Umbilical cord (tissue), 2 donors: ENCODE measurements at places on chromosomes 3 and 15. TPM values are rescaled to one million over a fixed set of nuclear protein-coding genes. Genes with fewer than 3 reads are reported as not detected.

The CLDN18 gene
- total RNA-seq: 0.96 TPM

The NR2C2 gene
- 29.1 TPM for total RNA-seq

The IGDCC3 gene
- total RNA-seq: 2.6 TPM

The GOLGA6A gene
- 2.6 TPM for total RNA-seq

The FETUB gene
- total RNA-seq: 1.2 TPM

The EPHA6 gene
- 1.4 TPM for total RNA-seq

The CATSPER2 gene
- 6.3 TPM for total RNA-seq

The IL17RB gene
- total RNA-seq: 2.9 TPM

The TMEM266 gene
- total RNA-seq: 1.4 TPM

The CELSR3 gene
- 3.4 TPM for total RNA-seq

The CHRNA7 gene
- 14.4 TPM for total RNA-seq

The DPPA2 gene
- total RNA-seq: not detected

The ITGA11 gene
- 84.5 TPM for total RNA-seq

The TEX264 gene
- total RNA-seq: 17.1 TPM

The BFSP2 gene
- 3.4 TPM for total RNA-seq

The DZIP3 gene
- total RNA-seq: 8.4 TPM

The CCR4 gene
- total RNA-seq: 2.9 TPM

The LDHAL6B gene
- 3.6 TPM for total RNA-seq

The IGSF11 gene
- 7.7 TPM for total RNA-seq

The LRRC34 gene
- total RNA-seq: 22.4 TPM

The ADGRG7 gene
- total RNA-seq: 2.9 TPM

The KCNAB1 gene
- total RNA-seq: 0.72 TPM

The GRAMD1C gene
- total RNA-seq: 8.2 TPM

The ALDH1A2 gene
- 8.4 TPM for total RNA-seq

The GPR15 gene
- not detected for total RNA-seq

The FAN1 gene
- 25.0 TPM for total RNA-seq

The GOLGA6L9 gene
- total RNA-seq: 0.96 TPM

The SH2D7 gene
- 0.24 TPM for total RNA-seq

The PLOD2 gene
- total RNA-seq: 513 TPM

The AGTR1 gene
- 22.1 TPM for total RNA-seq

The ALCAM gene
- total RNA-seq: 115 TPM

The SRGAP3 gene
- total RNA-seq: 10.4 TPM

The TRIM42 gene
- 2.2 TPM for total RNA-seq

The CADM2 gene
- total RNA-seq: 3.4 TPM

The TTLL3 gene
- 10.4 TPM for total RNA-seq

The CACNA2D3 gene
- 6.3 TPM for total RNA-seq

The MST1R gene
- total RNA-seq: 14.4 TPM

The DISP2 gene
- 1.2 TPM for total RNA-seq

The NR1I2 gene
- total RNA-seq: 0.96 TPM

The CACNA2D2 gene
- total RNA-seq: 0.24 TPM

The B2M gene
- total RNA-seq: 1,826 TPM

The HTR3D gene
- total RNA-seq: not detected

The ACTC1 gene
- 194 TPM for total RNA-seq

The ACTRT3 gene
- 2.6 TPM for total RNA-seq

The MKRN3 gene
- 13.5 TPM for total RNA-seq

The STAB1 gene
- total RNA-seq: 143 TPM

The SKOR1 gene
- total RNA-seq: 0.96 TPM

The ACKR4 gene
- total RNA-seq: 2.6 TPM

The MTFMT gene
- total RNA-seq: 42.9 TPM

The MASP1 gene
- 7.2 TPM for total RNA-seq
